ENCODE measurements at places on chromosomes 4 and X.

GRCh38 chr4:54497947-54498346, 159.8 kb upstream of the KIT start:
- DNase-seq: no peak

DNA sequence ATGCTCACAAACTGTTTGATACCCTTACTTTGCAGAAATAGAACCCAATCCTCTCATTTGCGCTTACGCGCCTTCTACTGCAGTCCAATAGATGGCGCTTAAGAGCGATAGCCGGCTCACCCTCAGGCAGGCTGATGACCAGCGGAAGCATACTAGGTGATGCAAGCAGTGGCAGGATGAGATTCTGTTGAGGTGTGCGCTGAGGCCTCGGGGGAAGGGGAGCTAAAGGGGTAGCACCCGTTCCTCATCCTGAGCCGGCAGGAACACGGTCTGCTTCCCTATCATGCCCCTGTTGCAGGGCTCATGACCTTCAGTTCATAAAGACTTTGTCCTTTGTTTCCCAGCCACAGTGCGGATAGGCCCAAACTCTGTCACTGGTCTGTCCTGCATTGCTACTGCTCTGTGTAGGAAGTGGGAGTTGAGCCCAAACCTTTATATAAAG, 628.9 kb downstream of the TLL1 start:
- no peak for DNase-seq

DNA sequence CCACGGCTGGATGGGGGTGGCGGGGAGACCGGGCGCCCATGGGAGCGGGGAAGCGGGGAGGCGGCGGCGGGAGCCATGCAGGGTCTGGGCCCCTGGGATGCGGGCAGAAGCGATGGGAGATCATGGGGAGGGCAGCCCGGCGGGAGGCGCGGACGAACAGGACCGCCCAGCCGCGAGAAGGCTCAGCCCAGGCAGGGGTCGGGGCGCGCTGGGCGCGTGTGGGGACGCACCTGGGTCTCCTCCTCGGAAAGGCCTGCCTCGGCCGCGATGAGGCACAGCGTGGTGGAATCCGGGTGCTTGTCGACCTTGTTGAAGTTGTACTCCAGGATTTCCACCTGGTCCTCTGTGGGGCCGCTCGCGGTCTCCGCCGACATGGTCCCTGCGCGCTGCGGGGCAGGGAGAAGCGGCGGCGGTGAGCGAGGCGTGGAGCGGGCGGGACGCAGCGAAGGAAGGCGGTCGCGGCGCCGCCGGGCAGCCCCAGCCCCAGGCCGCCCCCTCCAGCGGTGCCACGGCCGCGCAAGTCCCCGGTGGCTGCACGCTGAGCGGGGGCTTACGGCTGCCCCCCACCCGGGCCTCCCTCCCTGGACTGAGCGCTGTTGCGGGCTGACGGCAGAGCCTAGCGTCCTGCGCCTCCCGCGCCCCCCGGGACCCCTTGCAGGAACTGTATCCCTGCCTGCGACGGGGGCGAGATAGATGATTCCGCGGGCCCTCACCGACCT, 25.3 kb downstream of the HOPX start:
- DNase-seq: no peak

GRCh38 chr4:2378401-2378800, 40.0 kb downstream of the ZFYVE28 start:
- no peak for DNase-seq

GRCh38 chr4:133997436-133997835, 204.2 kb downstream of the PABPC4L start:
- no peak for DNase-seq

- no peak for DNase-seq
Measured at GRCh38 chrX:29242856-29243255, 655.6 kb downstream of the IL1RAPL1 start.

- DNase-seq: no peak
Measured at GRCh38 chr4:174654634-174655033, 132.3 kb upstream of the HPGD start.

DNA sequence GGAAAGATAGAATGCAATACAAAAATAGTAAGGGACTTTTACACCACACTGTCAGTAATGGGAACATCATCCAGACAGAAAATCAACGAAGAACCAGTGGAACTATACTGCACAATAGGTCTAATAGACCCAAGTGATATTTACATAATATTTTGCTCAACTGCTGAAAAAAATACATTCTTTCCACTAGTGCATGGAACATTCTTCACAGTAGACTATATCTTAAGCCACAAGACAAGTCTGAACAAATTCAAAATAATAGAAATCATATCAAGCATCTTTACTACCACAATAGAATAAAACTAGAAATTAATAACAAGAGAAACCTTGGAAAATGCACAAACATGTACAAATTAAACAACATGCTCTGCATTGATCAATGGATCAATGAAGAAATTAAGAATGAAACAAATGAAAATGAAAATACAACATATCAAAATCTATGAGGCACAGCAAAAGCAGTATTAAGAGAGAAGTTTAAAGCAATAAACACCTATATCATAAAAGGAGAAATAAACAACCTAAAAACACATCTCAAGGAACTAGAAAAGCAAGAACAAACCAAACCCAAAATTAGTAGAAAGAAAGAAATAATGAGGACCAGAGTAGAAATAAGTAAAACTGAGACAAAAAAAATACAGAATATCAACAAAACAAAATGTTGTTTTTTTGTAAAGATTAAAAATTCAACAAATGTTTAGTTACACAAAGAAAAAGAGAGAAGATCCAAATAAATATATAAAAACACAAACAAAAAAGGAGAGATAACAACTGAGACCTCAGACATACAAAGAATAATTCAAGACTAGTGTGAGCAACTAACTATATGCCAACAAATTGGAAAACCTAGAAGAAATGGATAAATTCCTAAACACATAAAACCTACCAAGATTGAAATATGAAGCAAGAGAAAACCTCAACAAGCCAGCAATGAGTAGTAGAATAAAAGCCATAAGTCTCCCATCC, 51.5 kb upstream of the ANTXR2 start:
- DNase-seq: no peak

DNA sequence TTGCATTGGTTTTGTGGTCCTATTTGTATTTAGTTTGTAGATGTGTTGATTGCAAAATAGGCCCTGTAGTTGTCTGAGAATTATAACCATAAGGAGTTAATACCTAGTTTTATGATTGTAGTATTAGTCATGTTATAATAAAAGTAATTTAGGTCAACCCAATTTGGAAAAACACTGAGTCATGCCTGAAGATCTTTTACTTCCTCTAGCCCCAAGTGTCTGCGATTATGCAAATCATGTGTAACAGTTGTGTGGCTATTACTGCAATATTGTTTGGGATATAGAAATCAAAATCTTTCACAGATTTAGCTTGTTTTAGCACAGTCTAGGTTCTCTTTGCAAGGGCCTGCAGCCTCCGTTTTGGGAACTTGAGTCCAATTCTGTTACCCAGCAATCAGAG, 12.6 kb downstream of the SRD5A3 start:
- DNase-seq: no peak

DNA sequence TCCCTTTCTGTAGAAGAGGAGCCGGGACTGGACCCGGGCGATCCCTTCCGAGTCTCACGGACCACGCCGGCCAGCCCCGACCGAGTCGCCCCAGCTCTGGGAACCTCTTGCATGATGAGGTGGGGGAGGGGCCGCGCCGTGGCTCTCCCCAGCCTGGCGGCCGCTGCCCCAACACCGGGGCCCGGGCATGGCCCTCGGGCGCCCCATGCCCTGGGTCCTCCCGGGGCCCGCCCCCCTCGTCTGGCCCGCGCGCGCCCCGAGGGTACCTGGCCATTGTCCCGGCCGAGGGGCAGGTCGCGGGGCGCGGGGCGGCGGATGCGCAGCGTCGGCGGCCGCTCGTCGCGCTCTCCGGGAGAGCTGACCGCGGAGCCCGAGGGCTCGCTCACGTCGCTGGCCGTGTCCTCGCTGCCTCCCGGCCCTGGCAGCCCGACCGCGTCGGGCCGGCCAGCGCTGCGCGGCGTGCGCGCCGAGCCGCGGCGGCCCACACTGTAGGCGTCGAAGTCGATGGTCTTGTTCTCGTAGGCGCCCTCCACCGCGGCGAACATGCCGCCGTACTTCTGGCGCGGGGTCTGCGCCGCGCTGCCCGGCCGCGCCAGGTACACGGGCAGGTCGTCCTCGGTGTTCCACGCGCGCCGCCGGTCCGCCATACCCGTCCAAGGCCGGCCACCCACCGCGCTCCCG, 423 bp downstream of the CRMP1 start:
- no peak for DNase-seq

DNA sequence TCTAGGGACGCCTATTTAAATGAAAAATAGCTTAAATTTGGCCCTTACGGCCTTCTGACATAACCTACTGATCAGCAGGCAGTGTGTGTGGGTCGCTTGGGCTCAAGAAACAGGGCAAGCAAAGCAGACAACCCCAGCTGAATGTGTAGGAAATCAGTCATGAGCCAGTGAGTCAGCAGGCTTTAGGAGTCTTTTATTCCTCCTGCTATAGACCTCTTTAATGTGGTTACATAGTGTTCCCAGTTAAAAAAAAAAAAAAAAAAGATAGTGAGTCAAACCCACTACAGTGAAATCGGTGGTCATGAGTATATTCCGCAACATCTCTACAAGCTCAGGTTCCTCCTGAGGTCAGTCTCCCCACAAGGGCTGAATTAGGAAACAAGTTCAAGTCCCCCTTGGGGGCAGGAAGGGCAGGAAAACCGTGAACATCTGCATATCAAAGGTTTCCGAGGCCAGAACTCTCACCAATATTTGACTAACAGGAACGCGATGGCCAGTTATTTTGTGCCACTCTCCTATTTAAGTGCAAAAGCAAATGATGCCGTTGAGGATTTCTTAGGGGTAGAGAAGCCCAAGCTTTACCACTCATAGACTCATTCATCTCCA, 32.7 kb downstream of the ACSL1 start:
- no peak for DNase-seq
